ENCODE measurements at places on chromosomes 7 and 10.

DNA sequence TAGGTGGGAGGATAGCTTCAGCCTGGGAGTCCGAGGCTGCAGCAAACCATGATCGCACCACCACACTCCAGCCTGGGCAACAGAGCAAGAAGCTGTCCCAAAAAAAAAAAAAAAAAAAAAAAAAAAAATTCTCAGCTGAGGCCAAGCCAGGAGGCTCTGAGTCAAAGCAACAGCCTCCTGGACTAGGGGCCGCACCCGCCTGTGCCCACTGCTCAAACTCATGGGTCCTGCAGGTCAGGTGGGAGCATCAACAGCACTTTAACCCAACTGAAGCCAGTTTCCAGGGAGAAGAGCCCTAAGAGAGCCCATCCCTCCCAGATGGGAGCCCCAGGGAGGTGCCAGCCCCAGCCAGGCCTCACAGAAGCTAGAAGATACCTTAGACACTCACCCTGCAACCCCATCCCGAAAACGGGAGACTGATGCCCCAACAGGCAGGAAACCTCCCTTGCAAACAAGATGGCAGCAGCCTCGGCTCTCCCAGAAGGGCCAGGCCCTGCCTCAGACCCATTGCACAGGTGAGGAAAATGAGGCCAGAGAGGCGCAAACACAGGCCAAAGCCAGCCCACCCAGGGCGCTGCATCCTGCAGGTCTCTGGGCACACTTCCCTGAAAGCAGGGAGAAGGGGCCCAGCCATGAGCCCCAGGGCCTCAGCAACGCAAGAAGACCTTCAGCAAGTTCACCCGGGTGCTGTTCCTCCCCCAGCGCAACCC, 11.0 kb downstream of the PDGFA start:
- no peak for DNase-seq

GRCh38 chr10:89224739-89225443, 17.8 kb upstream of the CH25H start:
- no peak for DNase-seq

DNA sequence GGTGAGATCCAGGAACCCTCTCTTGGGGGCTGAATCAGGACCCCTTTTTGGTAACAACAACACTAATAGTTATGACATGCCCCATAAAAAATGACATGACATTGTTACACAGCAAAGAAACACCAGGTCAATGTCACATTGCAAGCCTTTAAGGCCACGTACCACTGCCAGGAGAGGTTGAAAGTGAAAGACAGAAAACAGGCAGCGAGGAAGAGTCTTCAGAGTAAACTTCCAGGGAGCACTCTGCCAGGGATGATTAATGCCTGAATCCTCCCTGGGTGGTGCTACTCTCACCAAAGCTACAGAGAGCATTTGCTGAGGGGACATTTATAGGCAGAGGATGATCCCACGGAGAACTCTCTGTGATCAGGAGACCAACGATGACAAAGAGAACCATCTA, 551.6 kb downstream of the CALN1 start:
- no peak for DNase-seq

GRCh38 chr10:101774589-101775272, 1.2 kb downstream of the FGF8 start:
- DNase-seq = no peak

- no peak for DNase-seq
Measured at GRCh38 chr10:72756674-72757385, 64.9 kb downstream of the MCU start.

- DNase-seq = no peak
Measured at GRCh38 chr7:157423348-157423747, 86.5 kb downstream of the DNAJB6 start.

DNA sequence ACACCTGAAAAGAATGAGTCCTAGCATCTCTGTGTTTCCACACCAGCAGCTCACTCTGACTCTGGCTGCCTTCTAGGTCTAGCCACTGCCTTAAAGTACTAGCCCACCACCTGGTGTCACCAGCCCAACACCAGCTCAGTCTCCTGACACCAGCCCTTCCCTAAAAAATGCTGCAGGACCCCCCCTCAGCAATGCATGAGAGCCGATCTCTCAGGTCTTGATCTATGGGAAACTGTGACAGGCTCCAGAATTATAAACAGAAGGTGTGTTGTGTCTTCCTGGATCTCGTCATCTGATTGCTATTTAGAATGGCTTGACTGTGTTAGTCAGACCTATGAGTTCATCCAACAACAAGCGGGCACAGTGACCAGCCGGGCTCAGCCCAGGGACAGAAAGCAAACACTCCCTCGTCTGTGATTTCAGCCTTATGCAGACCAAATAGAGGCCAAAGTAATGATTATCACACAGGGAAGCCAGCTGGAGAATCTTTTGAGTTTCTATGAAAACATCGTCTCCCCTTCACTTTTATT, 66.6 kb downstream of the CUBN start:
- DNase-seq = no peak

- DNase-seq = no peak
Measured at GRCh38 chr10:64036321-64036930, 515.2 kb downstream of the REEP3 start.

DNA sequence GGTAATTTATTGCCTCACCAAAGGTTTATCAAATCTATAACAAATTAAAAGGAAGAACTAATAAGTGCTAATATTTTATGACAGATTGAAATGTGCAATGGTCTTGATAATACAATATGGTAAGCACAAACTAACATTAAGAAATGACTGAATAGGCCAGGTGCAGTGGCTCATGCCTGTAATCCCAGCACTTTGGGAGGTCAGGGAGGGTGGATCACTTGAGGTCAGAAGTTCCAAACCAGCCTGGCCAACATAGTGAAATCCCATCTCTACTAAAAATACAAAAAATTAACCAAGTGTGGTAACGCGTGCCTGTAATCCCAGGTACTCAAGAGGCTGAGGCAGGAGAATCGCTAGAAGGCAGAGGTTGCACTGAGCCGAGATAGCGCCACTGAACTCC, 3.5 kb downstream of the MTPAP start:
- no peak for DNase-seq

- DNase-seq = no peak
Measured at GRCh38 chr7:1670894-1671593, 967 bp downstream of the ELFN1 start.

DNA sequence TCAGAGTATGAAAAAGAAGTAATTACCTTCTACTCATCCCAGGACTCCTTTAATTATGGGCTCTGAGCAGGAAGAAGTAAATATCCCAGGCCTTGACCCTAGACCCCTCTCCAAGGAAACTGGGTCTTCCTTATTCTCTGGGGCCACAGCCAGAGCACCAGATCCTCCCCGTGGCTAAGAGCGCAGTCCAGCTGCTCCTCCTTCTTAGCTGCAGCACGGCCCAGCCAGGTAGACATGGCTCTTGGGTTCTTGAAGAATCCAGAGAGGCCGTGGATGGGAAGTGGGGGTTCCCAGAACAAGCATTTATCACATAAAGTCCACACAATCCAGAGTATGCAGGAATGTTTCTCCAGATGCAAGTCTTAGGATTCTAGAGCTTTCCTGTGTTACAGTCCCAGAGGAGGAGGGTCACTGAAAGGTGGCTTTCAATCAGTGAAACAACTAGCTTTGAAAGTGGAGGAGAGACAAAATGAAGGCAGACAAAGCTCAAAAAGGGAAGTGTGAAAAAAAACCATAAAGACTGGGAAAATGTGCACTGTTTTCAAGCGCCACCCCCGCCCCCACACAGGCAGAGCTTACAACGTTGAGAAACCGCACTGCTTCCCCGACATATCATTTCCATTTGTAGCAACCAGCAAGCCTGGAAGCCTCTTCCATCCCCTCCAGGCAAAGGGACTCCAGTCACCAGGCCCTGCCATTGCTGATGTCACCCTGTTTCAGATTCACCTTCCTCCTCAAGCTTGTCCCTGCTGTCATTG, 396.5 kb upstream of the MKI67 start:
- DNase-seq = no peak

- no peak for DNase-seq
Measured at GRCh38 chr7:37150180-37150579, 298.5 kb downstream of the ELMO1 start.

DNA sequence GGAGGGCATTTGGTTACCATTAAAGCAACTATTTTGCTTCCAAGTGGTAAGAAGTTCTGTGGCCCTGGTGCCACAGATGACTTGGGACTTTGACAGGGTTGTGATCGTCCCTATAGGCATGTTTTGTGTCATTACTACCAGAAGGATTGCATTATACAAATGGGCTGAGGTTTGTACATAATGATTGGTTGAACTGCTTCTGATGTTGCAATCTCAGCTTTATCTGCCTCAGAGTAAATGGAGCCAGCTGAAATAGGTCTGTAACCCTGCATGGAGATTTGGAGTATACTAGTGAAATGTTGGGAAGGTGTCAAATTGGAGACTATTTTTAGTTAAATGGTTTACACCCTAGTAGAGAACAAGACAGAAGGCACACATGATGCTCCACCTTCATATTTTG, 46.1 kb upstream of the SEPTIN7 start:
- no peak for DNase-seq

GRCh38 chr7:83347945-83348444, 185.3 kb upstream of the PCLO start:
- DNase-seq = no peak

GRCh38 chr7:131338173-131338572, 10.5 kb downstream of the MKLN1 start:
- DNase-seq = no peak

DNA sequence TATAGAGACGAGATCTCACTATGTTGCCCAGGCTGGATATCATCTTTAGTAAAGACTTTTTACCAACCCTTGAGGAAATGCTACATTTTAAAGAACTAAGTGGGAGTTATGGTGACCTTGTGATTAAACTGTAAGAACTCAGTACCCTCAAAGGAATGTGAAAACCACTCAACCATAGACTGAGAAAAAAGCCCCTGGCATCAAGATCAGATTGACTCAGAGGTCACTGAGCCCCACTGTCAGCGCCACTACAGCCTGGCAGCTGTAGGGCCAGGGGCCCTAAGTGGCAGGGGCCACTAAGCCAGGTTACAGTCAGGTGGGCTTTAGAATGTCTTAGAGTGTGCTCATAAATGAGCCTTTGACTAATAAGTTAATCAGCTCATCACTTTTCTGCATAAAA, 55.9 kb downstream of the APBB1IP start:
- DNase-seq = no peak

GRCh38 chr7:110386006-110386405, 704.9 kb upstream of the LRRN3 start:
- DNase-seq = no peak

- no peak for DNase-seq
Measured at GRCh38 chr7:105892387-105892786, 16.0 kb upstream of the ATXN7L1 start.

DNA sequence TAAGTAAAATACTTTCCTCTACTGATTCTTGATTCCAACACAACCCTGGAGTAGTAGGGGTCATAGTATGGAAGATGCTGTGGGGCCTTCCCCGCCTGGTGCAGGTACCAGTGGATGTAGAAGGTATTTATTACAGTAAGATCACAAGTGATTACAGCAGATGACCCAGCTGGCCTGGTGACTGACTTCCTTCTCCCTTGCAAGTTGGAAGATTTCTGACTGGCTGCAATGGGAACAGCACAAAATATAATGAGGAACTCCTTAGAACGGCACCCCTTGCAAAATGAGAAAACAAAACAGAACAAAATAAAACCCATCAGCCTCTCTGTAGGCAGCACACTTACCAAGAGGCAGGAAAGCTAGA, 61.7 kb upstream of the TARP start:
- no peak for DNase-seq

DNA sequence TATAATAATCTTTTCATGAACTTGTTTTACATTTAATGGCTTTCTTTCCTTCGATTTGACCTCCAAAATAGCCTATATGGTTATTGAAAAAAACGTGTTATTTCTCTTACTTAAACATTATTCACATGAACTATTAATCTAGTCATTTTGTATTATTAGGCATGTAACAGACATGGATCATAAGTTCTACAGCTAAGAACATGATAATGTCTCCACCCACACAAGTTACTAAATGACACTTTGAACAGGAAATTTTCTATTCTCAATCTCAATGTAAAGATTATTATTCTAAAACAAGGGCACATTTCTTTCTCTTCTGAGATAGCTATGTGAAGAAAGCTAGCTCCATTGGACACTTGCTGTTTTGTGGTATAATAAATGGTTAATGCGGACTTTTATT, 10.0 kb downstream of the LAMB4 start:
- no peak for DNase-seq

DNA sequence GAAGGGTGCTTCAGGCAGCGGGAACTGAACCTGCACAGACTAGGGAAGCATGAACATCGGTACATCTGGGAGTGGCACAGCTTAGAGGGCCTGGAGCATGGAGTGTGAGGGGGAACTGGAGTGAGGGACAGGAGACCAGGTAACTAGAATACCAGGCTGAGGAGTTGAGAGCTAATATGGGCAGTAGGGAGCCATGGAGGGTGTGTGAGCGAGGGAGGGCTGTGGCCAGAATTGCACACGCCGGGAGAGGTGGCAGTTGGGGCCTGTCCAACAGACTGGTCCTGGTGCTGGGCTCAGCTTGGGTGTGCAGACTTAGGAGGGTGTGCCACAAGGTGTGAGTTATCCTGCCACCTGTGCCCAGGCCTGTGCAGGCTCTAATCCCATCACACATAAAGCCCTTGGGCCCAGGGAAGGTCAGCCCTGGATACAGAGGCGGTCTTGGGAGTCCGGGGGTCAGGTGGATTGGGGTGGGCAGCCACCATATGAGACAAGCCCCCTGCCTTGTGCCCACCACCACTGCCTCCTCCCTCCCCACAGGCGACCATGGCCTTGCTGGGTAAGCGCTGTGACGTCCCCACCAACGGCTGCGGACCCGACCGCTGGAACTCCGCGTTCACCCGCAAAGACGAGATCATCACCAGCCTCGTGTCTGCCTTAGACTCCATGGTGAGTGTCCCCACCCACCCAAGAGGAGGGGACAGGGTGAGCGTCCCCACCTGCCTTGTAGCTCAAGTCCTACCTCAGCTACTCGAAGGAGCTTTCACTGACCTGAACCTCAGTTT, 54.0 kb downstream of the GTF2IRD1 start:
- DNase-seq = no peak

DNA sequence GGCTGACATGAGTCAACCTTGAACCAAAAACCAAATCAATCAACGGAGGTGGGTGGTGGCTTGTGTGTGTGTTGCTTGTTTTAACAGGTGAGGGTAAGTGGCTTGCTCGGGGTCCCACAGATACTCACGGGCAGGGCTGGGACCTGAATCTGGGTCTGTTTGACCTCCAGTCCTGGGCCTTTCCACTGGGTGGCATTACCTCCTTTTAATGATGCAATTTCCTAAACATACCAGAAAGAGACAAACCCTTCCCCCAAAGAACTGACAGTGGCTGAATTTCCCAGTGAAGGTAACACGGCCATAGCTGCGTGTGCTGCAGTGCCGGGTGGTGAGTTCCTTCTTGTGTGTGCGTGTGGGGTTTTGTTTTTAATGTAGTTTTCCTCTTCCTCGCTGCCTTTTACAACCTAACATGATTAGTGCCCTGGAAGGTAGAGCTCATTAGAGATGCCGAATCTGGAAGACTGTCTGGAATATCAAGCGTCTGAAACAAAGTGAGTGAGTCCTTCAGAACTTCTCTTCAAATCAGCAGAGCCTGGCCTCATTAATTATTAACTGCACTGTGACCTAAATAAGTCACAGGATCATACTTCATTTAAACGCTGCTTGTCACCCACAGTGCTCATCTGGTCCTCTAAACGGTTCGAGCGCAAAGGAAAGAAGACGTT, 166.1 kb upstream of the TCERG1L start:
- DNase-seq = no peak

- no peak for DNase-seq
Measured at GRCh38 chr7:113784316-113784715, 134.5 kb downstream of the PPP1R3A start.

Measured in activated CD8-positive, alpha-beta memory T cell treated with anti-CD3 and anti-CD28 coated beads, Interleukin-2, amount 50 U/mL, for 4 hours (primary cell).